ENCODE measurements at places on chromosomes 11 and 22.

GRCh38 chr11:102112509-102112821, 2.2 kb downstream of the YAP1 start:
- no peak for DNase-seq

DNA sequence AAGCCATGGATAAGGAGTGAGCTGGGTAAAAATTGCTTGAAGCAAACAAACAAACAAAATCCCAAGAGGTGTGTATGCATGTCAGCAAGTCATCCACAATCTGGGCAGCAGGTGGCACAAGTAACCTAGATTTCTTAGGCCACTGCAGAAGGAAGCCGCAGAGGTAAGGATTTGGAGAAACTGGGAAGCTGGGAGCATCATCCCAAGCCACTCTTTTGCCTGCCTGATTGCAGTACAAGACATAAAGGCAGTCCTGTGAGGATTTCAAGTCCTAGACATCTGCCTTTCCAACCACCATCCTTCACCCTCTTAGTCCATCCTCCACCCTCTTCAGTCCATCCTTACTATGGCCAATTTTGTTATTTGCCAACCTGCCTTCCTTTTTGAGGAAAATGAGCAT, 67.2 kb upstream of the BMAL1 start:
- DNase-seq: peak; percentile 68

- DNase-seq: no peak
Measured at GRCh38 chr22:35947794-35948425, 80.7 kb downstream of the RBFOX2 start.

DNA sequence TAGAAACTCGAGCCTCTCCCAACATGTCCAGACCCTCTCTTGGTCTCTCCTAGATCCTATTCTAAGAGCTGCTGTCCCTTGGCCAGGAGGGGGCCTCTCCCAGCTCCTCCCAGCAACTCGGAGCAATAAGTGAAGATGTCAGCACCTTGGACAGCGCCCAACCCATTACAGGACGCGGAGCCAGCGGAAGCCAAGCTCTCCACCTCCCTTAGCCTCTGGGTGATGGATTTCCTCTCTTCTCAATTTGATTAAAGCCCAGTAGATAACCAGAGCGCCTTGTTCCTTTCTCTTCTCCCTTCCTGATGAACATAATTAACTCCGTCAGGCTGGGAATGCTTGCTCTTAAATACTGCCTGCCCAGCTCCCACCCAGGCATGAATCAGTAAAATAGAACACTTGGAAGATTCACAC, 26.2 kb upstream of the TPBGL start:
- peak; percentile 58 for DNase-seq

DNA sequence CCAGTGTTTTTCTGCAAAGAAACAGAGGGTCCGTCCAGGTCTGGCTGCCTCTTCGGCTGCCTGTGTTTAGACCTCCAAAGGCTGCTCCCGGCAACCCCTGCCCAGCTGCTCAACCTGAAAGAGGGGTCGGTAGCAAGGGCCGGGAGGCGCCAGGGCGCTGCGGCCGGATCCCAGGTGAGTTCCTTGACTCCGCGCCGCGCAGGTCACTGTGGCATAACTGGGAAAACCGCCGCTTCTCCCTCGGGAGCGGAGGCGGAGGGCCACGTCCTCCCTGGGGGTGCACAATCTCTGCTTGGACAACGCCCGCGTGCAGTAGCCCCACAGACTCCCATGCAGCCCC, 1.0 kb upstream of the BRSK2 start:
- DNase-seq: no peak

DNA sequence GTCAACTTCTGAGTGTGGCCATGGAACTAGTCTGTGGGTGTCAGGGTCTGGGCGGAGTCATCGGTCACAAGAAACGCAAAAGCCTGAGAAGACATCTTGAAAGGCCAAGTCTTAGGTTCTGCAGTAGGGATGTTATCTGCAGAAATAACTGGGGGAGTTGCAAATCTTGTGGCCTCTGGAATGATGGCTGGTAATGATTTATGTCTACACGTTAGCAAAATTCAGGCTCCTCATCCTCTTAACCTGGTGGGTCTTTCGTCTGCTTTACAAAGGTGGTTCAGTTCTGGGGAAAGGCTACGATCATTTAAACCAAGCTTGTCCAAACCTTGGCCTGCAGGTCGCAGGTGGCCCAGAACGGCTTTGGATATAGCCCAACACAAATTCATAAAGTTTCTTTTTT, 7.4 kb upstream of the CYB5R3 start:
- no peak for DNase-seq

GRCh38 chr11:12276831-12277475, 100.4 kb upstream of the PARVA start:
- no peak for DNase-seq

- no peak for DNase-seq
Measured at GRCh38 chr11:91792779-91793262, 431.8 kb upstream of the FAT3 start.

GRCh38 chr22:36329254-36330078, 58.3 kb downstream of the MYH9 start:
- DNase-seq: peak; percentile 78

- no peak for DNase-seq
Measured at GRCh38 chr22:39251762-39252460, 7.1 kb upstream of the PDGFB start.

- no peak for DNase-seq
Measured at GRCh38 chr11:57513452-57513795, 2.1 kb downstream of the SLC43A1 start.

DNA sequence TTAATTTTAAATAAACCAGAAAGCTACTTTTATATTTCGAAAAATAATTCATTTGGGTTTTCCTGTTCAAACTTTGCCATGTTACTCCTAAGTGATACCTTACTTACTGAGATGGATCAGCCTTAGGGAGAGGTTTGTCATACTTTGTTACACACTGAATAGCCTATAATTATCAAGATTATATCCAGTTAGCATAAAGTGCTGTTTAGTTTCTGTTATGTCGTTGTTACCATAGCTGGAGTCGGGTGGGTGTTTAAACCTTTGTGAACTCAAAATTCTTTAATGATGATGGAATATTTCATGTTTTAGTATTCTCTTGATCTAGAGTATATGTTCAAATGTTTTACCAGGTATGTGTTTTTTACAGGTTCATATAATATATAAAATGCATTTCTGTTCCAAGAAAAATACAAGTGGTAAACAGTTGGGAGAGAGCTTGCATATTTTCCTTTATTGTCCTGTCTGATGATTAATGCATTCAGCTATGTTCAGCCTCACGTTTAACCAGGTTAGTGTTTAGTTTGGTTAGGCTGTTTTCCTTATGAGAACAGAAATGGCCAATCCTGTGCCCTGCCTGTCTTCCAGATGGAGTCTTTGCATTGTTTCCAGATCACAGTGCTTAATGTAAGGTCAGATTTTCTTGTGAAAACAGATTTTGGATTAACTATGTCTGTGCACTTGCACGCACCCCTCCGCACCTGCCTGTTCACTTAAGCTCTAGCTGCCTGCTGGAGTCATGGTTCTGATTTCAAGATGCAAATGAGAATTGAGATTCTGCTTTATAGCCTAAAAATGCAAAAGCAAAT, 105.6 kb downstream of the ATXN10 start:
- DNase-seq: peak; percentile 29

DNA sequence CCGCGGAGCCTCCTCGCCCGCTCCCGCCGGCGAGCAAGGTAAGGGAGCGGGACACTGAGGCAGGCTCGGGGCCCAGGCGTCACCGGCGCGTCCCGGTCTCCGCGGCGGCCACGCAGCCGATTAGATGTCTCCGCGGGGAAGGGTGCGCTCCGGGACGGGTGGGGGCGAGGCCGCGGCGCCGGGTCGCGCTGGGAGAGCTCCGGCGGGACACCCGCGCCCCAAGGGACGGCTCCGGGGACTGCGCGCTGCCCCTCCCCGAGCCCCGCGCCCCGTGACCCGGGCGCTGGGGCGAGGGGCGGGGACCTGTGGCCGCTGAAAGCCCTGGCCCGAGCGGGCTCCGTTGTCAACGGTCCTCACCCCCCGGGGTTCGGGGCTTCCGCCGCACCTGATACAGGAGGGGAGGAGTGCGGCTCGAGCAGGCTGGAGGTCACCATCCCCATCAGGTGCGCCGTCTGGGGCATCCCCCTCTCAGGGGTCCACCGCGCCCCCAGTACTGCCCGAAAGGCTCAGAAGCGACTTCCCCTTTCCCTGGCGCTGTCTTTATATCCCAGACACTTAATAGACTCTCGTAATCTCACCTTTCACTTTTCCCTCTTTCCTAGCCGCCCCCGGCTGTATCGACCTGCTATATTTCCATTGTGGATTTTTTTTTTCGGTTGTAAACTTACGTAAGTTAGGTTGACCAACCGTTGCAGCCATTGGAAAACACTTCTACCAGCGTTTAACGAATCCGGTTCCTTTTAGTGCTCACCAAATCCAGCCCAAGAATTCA, 573 bp downstream of the PPFIA1 start:
- peak; percentile 12 for DNase-seq

DNA sequence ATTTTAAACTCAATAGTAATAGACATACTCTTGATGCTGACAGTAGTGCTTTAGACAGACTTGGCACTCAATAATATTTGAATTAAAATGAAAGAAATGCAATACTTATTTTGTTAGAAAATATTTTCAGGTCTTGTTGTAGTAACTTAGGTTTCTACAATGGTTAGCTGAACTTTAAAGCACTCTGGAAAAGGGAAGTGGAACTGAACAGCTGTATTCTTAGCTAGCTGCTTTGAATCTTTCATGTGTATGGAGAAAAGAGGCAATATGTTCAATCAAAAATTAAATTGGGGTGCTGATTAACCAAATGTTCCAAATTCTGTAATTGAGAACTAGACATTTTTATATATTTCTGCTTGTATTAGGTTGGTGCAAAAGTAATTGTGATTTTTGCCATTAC, 517.9 kb upstream of the RAG2 start:
- DNase-seq: no peak

- no peak for DNase-seq
Measured at GRCh38 chr22:50443801-50444625, 30.8 kb downstream of the SBF1 start.

GRCh38 chr11:121476379-121477032, 23.7 kb upstream of the SORL1-AS1 start:
- no peak for DNase-seq

- no peak for DNase-seq
Measured at GRCh38 chr22:26983311-26983710, 325.9 kb downstream of the MIAT start.

- DNase-seq: no peak
Measured at GRCh38 chr22:43449205-43449830, 37.5 kb downstream of the MPPED1 start.

DNA sequence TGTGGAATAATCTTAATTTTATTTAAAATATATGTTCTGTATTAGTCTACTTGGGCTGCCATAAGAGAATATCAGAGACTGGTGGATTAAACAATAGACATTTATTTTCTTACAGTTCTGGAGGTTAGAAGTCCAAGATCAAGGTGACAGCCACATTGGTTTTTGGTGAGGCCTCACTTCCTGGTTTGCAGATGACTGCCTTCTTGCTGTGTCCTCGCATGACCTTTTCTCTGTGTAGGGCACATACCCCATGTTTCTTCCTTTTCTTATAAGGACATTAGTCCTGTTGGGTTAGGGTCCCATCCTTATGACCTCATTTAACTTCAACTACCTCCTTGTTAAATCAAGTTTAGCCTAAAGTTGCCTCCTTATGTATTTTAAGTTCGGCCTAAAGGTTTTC, 202.7 kb upstream of the MPPED2 start:
- no peak for DNase-seq

- DNase-seq: no peak
Measured at GRCh38 chr11:1859004-1859403, 6.1 kb downstream of the LSP1 start.

GRCh38 chr11:106087815-106088435, 10.5 kb downstream of the AASDHPPT start:
- peak; percentile 9 for DNase-seq

GRCh38 chr11:30049214-30049613, 32.4 kb upstream of the KCNA4 start:
- no peak for DNase-seq

GRCh38 chr11:102115557-102115956, 5.3 kb downstream of the YAP1 start:
- DNase-seq: no peak

DNA sequence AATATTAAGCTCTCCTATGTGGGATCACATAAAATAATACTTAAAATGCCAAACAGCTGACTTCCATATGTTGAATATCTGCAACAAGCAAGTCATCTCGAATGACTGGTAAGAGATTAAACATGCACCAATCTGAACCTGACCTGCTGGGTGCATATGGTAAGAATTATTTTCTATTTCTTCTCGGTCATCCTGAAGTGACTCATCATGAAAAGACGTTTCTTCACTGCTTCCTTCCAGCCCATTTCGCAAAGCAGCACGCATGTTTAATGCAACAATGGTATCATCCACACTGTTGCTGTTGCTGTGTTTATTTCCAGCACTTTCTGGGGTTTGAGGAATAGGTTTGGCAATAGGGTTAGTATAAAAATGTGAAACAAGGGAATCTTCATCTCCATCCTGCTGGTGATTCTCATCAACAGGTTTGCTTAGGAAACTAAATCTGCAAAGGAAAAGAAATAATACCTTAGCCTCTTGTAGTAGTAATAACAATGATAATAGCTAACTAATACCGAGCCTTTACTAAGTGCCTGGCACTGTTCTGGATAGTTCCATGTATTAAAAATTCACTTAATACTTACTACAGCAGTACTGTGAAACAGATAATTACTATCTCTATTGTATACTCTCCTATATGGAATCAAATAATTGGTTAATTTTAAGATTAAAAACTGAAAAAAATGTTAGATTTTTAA, 52.0 kb upstream of the CHRNA10 start:
- peak; percentile 87 for DNase-seq

GRCh38 chr11:30458541-30458940, 127.6 kb downstream of the MPPED2 start:
- DNase-seq: no peak

DNA sequence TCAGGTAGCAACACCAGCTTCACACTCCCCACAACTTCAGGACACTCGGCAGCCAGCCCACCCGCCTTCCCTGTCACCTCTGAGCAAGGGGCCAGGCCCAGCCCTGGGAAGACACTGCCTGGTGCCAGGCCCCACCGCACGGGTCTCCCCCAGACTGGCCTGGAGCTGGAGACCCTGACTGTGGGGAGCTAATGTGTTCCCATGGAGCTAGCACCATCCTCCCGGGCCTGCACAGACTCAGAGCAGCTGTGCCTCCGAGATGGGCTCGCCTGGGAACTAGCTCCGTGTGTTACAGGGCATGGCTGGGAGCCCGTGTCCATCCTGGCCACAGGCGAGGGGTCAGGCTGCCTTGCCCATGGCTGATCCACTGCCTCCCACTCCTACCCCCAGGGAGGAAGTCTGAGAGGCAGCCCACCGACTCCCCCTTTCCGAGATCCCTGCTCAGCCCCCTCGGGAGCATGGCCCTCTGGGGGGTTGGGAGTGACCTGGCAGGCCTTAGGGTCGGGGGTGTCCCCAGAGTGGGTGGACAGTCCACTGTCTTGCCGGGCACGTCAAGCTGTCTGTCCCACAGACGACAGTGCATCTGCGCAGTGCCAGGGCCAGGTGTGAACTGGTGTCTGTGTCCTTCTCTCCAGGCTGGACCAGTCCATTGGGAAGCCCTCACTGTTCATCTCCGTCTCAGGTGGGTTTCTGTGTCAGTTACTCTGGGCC, 76.7 kb upstream of the KCNQ1OT1 start:
- no peak for DNase-seq

DNA sequence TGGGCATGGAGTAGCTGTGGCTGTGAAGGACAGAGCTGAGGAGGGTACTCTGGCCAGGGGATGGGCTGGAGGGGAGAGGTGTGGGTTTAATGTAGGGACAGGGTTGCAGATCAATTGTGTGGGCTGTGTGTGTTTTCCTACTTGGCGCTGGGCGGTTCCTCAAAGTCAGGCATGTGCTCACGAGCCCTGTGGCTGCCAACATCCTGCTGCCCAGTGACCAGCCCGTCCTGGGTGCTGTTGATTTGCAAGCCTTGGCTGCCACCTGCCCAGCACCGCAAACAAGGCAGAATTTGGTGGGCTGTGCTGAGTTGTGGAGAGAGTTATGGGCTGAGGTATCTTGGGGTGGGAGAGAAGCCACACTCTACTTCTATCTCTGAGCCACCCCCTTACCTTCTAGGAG, 69.2 kb downstream of the SCN3B start:
- no peak for DNase-seq
